Stimulated activated CD8-positive, alpha-beta memory T cell treated with anti-CD3 and anti-CD28 coated beads, Interleukin-7, amount 100 ng/mL, for 4 hours (primary cell): ENCODE measurements at places on chromosomes 1 and 21.

GRCh38 chr21:42733874-42734273, 80.5 kb downstream of the PDE9A start:
- DNase-seq, result no peak

- no peak for DNase-seq
These were observed 27.2 kb upstream of the LRRC8C start for GRCh38 chr1:89605692-89606091.

DNA sequence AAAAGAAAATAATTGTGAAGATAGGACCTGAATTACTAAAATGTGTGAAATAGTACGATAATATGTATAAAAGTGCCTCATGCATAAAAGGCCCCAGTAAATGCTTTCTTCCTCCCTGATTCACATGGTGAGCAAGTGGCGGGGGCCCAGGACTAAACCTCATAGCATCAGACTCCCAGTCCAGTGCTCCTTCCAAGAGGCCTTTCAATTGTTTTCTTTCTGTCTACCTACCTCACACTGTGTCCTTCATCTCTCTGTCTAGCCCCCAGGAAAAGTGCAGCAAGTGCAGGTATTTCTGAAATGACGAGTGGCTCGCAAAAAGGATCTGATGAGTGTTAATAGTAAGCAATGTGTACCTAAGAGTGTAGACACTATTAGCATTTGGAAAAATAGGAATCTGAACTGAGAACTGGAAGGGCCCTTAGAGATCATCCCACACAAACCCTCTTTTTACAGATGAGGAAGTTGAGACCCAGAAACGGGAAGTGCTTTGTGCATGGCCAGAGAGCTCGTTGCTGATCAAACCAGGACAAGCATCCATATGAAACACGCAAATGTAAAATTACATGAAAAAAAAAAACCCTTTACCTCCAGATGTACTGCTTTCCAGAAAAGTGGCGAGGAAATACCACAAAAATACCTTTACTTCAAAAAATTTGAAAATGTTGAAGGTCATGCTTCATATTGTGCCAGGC, 118.2 kb upstream of the HOOK1 start:
- DNase-seq, result no peak

- no peak for DNase-seq
These were observed 11.9 kb upstream of the RXRG start for GRCh38 chr1:165456861-165457260.
